SK-N-SH (cell line): ENCODE measurements at places on chromosomes 13 and 19. TPM values are rescaled to one million over a fixed set of nuclear protein-coding genes. Genes with fewer than 3 reads are reported as not detected.

- DNase-seq = no peak
Measured at GRCh38 chr19:50380751-50381151, 3.4 kb upstream of the POLD1 start.

Gene TEKTIP1
- polyA plus RNA-seq = 0.12 TPM in 1 of 2 replicates, not detected in the other

DNA sequence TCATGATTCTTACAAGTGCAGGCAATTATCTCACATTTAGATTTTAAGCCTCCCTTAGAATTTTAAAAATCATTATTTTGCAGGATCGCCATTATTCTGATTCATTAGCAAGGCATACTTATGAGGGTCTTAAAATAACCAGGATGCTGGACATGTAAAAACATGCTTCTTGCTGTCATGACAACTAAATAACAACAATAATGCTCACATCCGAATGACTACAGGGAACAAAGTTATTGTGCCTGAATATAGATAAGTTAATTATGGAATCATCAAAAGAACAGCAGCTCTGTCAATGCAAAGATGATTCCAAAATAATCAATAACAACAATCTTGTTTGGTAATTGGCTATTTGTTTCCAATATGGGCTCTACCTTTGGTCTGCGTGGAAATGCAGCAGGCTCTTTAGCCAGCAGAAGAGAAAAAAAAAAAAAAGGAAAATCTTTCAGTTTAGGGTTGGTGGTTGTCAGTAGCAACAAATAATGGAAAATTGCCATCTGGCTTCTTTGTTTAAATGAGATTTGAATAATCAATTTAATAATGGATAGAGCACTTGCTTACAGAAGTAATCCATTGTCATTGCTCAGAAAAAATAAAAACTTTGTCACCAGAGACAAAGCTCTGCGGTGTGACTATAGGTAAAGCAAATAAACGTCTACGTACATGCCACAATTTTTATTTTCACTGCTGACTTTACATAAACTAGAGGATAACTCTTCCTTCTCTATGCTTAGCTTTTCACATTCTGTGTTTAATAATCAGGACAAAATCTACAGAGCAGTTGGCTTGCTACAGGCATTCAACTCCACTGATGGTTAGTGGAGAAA, 468.9 kb upstream of the TSHZ3 start:
- no peak for DNase-seq

GRCh38 chr19:13006431-13007281, 11.4 kb downstream of the NFIX start:
- DNase-seq = peak; percentile 27

DNA sequence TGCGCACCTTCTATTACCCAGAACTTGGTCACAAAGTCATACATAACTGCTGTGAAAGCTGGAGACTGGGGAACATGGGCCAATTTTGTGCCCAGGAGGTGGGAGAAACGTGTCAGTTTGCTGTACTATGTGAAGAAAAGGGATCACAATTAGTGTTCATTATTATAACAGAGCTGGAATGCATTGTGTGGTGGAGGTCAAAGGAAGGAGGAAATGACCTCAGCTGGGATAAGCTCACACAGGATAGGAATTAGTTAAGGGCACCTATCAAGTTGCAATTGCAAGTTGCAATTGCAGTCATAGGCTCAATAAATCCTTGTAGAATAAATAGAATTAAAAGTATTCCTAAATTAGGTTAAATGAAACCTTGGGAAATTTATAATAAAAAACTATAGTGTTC, 103.9 kb upstream of the OBI1 start:
- no peak for DNase-seq

Gene ZNF429
- 5.6 and 8.3 TPM in 2 replicates for polyA plus RNA-seq

Gene PSG11
- 0.08 and 0.15 TPM in 2 replicates for polyA plus RNA-seq

- no peak for DNase-seq
Measured at GRCh38 chr19:41793414-41793727, 3.0 kb upstream of the CEACAM3 start.

DNA sequence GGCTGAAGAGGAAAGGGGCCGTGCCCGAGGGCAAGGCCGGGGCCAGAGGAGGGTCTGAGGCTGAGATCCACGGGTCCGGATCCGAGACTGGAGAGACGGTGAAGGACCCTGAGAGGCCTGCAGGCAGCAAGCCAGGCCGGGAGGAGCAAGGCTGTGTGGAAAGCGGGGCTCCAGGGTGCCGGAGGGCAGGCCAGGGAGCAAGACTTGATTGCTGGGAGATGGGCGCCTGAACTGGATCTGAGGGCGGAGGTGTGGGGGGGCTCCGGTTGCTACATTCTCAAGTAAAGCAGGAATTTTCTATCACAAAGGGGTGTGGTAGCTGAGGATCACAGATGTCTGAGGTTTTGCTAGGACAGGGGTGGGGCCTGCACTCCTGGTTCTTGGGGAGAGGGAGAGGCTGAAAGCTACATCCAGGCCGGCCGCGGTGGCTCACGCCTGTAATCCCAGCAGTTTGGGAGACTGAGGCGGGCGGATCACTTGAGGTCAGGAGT, 3.8 kb downstream of the MAMSTR start:
- DNase-seq = no peak

DNA sequence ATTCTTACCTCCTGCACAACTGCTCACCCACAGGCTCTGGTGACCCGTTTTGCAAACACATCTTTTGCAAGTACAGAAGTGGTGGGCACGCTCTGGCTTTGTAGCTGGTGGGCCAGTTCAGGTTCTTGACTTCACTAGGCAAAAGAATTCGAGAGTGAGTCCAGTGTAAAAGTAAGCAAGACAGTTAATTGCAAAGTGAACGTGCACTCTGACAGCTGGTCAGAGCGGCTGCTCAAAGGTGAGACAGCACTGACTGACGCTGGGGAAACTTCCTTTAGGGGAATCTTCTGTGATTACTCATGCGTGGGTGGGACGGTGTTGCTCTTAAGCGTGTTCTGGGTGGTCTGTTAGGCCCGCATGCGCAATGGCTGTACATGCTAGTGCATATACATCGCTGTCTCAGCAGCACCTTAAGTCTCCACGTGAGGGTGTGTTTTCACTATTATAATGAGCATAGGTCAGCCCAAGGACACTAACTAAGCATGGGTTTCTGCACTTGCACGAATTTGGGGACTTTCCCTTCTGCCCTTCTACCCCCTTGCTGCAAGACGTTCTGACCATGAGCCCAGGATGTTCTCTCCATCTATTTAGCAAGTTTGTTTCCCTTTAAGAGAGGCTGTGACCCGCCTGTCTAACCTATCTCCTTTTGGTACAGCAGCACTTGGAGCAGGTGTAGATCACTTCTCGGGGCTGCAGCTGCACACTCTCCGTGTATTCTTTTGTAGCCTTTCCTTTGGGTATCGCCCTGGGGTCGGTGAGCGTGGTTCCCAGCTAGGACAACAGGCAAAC, 30.2 kb upstream of the CD33 start:
- DNase-seq = no peak

- no peak for DNase-seq
Measured at GRCh38 chr13:51009597-51009996, 100.0 kb downstream of the RNASEH2B start.

GRCh38 chr13:71303144-71303543, 563.9 kb downstream of the DACH1 start:
- no peak for DNase-seq

DNA sequence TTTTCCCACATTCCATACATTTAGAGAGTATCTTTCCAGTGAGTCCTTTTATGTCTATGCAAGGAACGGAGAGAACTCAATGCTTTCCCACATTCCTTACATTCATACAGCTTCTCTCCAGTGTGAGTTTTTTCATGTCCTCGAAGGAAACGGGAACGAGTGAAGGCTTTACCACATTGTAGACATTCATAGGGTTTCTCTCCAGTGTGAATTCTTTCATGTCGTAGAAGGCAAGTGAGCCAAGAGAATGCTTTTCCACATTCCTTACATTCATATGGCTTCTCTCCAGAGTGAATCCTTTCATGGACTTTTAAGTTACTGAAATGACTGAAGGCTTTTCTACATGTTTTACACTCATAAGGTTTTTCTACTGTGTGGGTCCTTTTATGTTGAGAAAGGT, 17.1 kb downstream of the ZNF823 start:
- DNase-seq = no peak

GRCh38 chr13:83167203-83167602, 715.1 kb downstream of the SLITRK1 start:
- DNase-seq = no peak

DNA sequence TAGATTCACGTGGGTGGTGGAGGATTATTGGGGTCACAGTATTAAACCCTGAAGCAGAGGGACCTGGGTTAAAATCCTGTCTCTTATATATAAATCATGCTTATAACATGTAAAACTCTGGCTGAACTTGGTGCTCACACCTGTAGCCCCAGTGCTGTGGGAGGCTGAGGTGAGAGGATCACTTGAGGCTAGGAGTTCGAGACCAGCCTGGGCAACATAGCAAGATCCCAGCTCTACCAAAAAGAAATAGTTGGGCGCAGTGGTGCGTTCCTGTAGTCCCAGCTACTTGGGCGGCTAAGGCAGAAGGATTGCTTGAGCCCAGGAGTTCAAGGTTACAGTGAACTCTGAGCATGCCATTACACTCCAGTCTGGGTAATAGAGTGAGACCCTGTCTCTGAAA, 2.4 kb downstream of the ZNF805 start:
- no peak for DNase-seq

Gene NEK3
- 12.7 and 19.5 TPM in 2 replicates for polyA plus RNA-seq

DNA sequence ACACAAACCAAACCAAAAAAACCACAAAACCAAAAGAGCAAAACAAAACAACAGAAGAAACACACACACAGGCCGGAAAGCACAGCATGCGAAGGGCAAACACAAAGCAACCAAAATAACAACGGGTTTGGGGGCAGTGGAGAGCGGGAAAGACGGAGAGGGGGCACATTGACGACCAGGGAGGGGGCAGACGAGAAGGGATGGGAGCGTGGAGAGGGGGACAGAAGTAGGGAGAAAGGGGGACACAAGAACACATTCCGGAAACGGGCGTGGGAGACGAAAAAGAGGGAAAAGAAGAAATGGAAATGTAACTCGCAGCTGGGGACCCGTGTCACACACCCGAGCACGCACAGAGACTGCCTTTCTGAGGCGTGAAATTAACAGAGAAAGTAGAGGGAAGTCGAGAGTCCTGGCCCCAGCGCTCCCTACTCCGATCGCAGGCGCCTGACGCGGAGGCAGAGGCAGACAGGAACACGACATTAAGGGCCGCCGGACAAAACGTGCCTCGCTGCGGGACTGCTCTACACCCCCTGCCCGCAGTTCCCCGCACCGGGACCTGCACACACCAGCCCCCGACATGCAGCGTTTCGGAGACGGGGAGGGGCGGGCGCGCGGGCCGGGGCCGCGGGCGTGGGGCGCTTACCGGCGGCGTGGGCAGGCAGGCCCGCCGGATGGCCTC, 652 bp downstream of the POU4F1 start:
- no peak for DNase-seq

- no peak for DNase-seq
Measured at GRCh38 chr19:14515501-14516047, 2.6 kb downstream of the DNAJB1 start.

DNA sequence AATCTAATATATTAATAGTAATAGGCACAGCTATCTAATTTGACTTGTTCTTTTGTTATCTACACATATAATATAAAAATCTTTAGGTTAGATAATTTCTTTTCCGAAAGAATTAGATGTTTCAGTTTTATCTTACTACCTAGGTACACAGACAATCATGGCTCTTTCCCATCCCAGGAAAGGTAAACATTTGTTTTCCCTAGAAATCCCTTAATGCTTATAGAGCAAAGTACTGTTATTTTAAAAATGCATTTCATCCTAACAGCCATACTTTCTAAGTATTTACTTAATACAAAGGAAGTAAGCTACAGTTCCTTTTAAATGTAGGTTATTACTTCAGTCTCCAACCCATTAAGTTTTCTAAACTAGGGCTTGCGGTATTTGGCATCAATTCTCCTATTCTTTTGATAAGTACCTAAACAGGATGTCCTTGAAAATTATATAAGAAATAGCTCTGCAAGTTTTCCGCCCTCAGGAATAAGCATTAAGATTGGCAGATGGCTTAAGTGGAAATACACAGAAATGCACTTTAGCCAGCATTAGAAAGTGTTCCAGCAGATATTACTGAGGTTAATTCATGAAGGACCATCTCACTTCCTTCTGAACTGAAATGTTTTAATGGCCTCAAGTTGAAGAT, 616.2 kb upstream of the SPRY2 start:
- no peak for DNase-seq

GRCh38 chr13:90719461-90719860, 628.0 kb upstream of the MIR17HG start:
- no peak for DNase-seq

DNA sequence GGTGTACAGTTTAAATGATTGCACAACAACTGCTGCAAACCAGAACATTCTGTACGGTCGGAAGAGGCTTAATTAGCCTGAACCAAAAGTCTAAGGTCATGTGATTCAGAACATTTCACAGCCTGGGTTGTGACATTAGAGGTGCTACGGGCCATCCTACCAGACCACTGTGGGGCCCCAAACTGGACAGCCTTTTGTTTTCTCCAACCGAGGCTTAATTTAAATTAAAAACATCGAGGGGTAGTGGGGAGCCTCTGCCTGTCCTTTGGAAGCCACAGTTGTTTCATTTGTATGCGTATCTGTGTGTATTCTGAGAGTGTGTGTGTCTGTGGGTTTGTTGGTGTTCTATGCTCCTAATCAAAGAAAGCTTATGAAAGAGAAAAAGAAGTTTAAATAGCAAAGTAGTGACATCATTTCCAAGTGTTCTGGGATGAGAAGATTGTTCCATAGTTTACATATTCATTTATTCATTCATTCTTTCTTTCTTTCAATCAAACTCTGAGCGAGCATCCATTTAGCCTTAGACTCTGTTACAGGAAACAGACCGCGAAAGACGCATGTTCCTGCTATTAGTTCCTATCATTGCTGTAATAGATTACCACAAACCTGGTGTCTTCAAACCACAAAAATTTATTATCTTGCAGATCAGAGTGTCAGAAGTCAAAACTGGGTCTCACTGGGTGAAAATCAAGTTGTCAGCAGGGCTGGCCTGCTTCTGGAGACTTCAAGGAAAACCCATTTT, 444.8 kb downstream of the FOXO1 start:
- no peak for DNase-seq

Gene UBL5
- 2,269 and 2,602 TPM in 2 replicates for polyA plus RNA-seq

- no peak for DNase-seq
Measured at GRCh38 chr19:33500991-33501390, 20.6 kb downstream of the PEPD start.

Gene PRTN3
- polyA plus RNA-seq = not detected in 2 replicates

Gene RAB20
- polyA plus RNA-seq = 4.9 and 5.2 TPM in 2 replicates

DNA sequence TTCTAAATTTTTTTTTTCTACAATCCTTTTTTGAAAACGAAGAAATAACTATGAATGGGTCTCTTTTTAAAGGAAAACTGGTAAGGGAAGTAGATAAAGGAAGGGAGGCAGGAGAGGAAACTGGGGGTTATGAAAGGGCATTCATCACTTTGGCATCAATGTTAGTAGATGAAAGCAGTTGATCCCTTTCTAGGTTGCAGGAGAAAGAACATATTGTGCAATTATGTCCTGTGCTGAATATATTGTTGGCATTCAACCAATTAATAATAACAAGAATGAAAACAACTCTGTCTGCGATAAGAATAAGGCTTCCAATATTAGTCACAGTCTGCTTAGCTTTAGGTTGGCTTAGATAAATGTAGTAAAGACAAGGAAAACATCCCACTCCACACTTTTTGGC, 796.8 kb upstream of the KLHL1 start:
- no peak for DNase-seq
